ENCODE measurements at places on chromosomes 12 and 14.

DNA sequence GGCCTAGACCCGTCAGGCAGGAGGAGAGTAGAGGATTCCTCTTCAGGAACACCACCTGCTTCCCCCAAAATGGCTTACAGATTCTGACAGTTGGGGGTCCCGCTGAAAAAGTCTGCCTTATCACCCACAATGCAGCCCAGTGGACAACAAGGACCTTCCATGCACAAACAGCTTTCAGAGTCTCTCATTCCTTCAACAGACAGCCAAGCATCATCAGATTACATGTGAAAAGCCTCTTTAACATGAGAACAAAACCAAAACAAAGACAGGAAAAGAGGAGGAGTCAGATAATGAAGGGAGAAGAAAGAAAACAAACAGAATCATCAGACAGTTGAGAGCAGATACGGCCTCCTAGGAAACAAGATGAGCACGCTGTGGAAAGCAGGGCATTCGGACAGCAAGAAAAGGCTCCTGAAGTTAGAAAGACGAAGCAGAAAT is 18.3 kb downstream of the KCTD10 start:
- no peak for DNase-seq

- DNase-seq, result no peak
Measured at GRCh38 chr12:42767326-42767954, 177.9 kb upstream of the PRICKLE1 start.

- no peak for DNase-seq
Measured at GRCh38 chr12:130925666-130926015, 28.1 kb upstream of the ADGRD1 start.

DNA sequence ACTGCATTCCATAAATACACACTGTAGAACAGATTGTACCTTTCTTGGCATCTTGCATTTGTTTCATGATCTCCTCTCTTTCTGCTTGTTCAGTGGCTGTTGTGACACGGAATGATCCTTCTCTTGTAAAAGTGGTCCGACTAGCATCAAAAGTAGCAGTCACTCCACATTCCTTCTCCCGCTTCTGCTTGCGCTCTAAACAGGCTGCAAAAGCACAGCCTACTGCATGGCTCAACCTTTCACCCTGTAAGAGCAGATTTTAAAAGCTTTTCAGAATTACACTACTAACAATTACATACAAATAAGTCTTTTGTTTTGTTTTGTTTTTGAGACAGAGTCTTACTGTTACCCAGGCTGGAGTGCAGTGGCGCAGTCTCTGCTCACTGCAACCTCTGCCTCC is 49.8 kb downstream of the PAPLN start:
- DNase-seq, result no peak

DNA sequence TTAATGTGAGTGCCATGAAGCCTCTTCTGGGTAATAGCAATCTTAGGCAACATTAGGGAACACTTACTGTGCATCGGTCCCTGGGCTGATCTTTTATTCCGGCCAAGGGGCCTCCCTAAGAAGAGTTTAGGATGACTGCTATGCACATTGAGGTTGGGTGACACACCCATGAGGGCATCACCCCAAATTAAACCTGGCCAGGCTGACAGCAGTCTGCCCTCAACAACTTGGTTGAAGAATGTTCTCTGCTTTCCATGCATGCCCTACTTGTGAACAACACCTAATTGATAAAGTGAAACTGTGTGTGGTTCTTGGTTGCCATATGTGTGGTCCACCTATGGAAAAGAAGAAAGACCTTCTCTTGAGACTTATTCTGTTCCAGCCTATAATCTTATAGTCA is 1098.0 kb downstream of the BCL11B start:
- DNase-seq, result no peak

- DNase-seq, result no peak
Measured at GRCh38 chr14:27845241-27845850, 921.2 kb upstream of the FOXG1 start.

GRCh38 chr14:98984719-98985041 is 287.3 kb downstream of the BCL11B start:
- peak; percentile 83 for DNase-seq

DNA sequence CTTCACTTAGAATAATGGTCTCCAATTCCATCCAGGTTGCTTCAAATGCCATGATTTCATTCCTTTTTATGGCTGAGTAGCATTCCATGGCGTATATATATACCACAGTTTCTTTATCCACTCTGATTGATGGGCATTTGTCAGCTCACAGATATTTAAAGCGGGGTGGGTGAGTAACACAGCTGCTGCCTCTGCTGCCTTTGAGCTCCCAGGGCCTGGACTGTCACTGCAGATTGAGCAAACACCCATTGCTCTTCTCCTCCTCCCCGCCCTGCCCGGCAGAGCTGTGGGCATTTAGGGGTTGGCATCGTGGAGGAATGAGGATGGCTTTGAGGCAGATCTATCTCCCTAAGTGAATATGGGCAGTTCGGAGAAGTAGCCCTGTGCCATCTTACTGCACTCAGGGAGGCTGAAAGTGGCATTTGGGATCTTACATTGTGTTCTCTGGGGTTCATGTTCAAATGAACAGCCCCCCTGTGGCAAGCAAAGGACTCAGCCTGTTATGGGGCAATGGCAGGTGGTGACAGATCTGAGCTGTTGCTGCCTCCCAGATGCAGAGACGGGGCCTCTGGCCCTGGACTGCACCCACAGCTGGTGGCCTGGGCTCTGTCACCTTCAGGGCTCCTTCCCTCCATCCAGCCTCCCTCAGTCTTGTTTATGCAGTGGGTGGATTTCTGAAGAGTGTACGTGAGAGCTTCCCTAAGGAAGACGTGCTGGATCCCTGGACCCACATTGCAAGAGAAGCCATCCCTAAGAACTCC is 4.9 kb downstream of the RFLNA start:
- no peak for DNase-seq

DNA sequence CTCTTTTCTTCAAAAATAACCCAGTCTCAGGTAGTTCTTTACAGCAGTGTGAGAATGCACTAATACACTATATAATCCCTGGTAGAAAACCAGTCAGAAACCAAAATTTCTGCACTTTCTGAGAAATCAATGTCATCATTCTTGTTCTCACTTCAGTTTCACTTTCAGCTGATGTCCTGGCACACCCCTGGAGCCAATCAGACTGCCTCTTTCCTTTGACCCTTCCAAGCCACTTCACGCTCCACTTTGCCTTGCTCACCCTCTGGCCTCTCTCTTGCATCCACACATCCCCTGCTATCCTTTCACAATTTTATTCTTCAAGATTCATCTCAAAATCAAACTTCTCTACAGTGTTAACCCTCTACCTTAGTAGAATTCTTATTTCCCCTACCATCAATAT is 181.1 kb downstream of the ASCL1 start:
- no peak for DNase-seq

GRCh38 chr14:92658684-92659083 is 89.7 kb downstream of the LGMN start:
- DNase-seq, result no peak

DNA sequence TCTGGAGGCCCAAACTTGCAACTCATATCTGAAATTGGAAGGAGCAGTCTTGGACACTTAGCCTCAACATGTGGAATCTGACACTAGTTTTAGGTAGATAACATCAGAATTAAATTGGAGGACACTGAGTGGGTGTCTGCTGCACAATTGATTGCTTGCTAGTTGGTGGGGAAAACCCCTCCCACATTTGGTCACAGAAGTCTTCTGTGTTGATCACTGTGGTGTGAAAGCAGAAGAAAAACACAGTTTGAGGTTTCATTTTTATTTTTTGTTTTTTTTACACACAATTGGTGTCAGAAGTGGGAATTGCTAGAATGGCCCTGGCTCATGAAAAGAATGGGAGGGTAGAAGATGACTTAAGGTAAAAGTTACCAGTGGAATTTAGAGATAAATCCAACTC is 78.0 kb upstream of the CD163 start:
- no peak for DNase-seq

GRCh38 chr12:109214131-109214530 is 95.0 kb downstream of the FOXN4 start:
- no peak for DNase-seq

DNA sequence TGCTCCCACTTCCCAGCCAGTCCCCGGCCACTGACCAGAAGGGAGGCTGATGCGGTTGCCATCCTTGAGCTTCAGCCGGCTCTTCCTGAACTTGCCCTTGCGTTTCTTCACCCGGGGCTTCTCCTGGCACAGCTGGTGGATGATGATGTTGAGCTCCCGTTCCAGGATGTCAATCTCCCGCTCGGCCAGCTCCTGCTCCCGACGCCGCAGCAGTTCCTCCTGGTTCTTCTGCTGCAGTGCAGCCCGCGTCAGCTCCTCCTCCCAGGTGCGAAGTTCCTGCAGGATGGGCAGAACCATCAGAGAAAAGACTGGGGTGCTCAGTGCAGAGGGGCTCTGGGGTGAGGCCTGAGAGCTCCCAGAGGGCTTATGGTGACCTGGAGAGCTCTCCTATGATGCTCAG is 67.0 kb downstream of the MAP3K9 start:
- no peak for DNase-seq

- no peak for DNase-seq
Measured at GRCh38 chr14:98368916-98369315, 903.1 kb downstream of the BCL11B start.

DNA sequence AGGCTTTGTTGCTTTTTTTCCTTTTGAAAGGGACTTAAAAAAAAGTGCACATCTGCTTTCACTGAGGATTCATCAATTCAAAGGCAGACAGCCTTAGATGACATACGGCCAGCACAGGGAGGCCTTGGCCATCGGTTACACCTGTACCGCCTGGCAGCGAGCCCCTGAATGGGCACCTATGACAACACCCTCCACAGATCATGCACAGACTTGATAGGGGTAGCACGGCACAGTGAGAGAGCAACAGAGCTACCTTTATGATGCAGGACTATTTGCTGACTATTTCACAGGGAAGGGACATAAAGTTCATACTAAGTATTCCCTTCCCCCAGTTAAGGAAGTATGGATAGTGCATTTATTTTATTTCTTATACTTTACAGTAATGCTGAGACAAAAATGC is 137.9 kb upstream of the ARID2 start:
- no peak for DNase-seq

DNA sequence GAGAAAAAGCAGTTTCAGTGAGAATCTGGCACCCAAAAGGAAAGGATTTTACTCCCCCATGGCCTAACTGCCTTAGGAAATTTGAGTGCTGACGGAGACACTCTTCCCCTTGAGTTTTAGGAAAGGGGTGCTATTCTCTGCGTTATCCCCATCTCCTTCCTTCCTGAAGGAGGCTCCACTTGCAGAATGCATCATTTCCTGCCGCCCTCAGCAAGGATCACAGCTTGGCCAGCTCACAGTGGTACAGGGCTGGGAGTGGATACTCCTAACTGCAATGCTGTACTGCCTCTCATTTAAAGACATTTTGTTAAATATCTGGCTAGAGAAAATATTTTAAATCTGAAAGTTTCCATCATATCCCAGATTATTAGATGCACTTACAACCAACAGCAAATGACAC is 33.0 kb downstream of the RDH12 start:
- no peak for DNase-seq

DNA sequence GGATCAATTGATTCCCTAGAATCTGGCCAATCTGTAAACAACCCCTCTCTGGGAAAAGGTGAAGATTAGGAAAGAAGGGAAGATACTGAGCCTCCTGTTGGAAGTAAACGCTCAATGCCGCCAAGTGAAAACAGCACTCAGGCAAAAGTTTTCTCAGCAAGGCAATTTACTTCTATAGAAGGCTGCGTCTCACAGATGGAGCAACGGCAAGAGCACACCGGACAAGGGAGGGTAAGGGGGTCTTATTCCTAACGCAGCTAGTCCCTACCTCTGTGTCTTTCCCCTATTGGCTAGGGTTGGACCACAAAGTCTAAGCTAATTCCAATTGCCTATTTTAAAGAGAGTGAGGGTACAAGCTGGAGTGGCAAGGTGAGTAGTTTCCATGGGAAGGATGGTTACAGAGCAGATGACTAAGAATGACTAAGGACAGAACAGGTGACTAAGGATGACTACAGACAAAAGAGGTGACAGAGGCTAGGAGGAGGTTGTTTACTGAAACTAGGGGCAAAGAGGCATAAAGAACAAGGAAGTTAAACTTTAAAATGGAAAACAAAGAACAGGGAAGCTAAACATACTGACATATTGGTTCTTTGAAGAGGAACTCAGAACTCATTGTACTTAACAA is 5.6 kb upstream of the TTC9 start:
- no peak for DNase-seq

DNA sequence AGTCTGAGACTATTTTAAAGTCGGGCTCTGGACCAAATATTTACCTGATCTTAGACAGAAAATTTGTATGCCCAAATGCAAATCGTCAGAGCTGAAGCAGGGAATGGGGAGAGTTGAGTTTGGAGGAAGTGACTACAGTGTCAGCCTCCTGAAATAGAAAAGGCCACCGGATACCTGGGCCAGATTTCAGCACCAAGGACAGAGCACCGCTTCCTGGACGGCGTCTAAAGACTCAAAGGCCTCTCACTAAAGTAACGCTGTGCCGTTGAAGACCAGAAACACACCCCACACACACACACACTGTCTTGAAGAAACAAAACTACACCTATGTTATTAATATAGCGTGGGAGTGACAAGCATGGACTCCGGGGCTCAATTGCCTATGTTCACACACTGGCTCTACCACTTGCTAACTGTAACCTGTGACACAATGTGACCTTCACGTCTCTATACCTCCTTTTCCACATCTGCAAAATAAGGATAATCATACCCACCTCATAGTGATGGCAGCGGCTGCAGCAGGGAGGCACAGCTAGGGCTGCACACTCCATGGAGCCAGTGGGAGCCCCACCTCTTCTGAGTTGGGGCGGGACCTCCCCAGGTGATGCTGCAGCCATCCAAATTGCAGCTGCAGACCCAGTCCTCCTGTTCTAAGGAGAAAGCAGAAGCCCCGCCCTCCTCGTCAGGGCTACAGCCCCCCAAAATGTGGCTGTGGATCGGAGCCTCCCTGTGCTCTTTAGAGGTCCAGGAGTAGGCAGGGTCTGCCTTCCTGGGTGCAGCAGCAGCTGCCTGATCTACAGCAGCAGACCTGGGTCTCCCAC is 35.6 kb downstream of the KRT76 start:
- peak; percentile 41 for DNase-seq

GRCh38 chr12:112005419-112006395 is 7.3 kb downstream of the TMEM116 start:
- no peak for DNase-seq

DNA sequence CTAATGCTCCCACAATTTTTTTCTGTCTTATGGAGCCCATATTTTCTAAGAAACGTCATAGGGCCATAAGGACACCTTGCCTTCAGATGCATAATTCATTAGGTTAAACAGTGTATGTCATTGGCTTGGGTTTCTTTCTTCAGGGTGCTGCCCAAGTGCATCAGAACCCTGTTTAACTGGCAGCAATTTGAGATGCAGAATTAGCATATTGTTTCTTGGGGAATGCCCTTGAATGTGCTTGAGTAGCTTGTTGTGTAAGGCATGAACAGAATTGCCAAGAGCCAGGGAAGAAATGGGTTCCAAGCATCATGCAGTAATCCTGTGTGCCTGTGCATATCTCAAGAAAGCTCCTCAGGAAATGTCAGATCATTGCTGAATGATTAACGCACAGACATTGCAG is 277.2 kb downstream of the SYT1 start:
- no peak for DNase-seq
